ENCODE measurements at places on chromosomes 1 and 21.

- DNase-seq, result no peak
Measured at GRCh38 chr21:24023402-24023801, 1583.9 kb downstream of the MRPL39 start.

GRCh38 chr1:182925661-182926060 is 27.3 kb downstream of the SHCBP1L start:
- no peak for DNase-seq

GRCh38 chr1:43924516-43924915 is 9.1 kb upstream of the ARTN start:
- no peak for DNase-seq

DNA sequence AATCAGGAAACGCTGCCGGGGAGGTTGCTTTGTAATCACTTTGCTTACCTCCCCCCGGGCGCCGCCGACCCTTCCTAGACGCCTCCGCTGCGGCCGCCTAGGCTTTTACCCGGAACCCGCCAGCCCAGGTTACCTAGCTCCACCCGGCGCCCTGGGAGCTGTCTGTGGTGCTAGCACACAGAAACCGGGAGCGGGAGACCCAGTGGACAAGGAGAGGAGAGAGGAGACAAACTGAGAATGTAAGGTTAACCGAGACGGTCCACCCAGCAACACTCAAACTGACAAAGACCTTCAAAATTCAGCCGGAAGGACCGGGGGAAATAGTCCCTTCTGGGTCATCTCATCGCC is 9.8 kb downstream of the BARHL2 start:
- DNase-seq, result no peak

- DNase-seq, result peak; percentile 30
Measured at GRCh38 chr1:205578780-205579571, 52.8 kb downstream of the ELK4 start.

- DNase-seq, result no peak
Measured at GRCh38 chr1:231116738-231117137, 45.1 kb upstream of the TRIM67 start.

DNA sequence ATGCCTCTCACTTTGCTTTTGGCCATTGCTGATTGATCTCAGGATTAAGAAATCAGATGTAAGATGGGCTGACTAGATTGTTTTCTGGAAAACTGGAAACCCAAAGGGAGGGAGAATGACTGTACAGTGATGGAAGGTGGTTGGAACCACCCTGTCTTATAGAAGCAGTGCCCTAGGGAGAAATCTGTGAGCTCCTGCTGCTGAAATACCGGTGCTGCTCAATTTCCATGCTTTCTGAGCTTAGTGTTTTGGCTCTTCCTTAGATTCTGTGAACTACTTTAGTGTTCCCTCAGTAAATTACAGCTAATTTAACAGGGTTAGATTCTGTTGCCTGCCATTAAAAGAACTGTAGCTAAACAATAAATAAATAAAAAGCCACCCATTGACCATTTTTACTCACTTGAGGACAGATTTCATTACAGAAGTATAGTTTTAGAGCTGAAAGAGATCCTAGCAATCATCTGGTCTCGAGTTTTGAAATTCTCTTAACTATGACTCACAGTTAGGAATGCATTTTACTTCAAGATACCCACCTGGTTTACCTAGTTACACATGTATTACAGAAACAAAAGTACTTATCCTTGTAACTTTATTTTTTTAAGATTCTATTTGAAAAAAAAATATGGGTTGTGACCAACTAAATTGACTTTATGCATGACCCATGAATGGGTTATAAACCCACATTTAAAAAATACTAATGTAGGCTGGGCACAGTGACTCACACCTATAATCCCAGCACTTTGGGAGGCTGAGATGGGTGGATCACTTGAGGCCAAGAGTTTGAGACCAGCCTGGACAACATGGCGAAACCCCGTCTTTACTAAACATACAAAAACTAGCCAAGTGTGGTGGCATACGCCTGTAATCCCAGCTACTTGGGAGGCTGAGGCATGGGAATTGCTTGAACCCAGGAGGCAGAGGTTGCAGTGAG is 33.2 kb downstream of the CAMSAP2 start:
- DNase-seq, result no peak

DNA sequence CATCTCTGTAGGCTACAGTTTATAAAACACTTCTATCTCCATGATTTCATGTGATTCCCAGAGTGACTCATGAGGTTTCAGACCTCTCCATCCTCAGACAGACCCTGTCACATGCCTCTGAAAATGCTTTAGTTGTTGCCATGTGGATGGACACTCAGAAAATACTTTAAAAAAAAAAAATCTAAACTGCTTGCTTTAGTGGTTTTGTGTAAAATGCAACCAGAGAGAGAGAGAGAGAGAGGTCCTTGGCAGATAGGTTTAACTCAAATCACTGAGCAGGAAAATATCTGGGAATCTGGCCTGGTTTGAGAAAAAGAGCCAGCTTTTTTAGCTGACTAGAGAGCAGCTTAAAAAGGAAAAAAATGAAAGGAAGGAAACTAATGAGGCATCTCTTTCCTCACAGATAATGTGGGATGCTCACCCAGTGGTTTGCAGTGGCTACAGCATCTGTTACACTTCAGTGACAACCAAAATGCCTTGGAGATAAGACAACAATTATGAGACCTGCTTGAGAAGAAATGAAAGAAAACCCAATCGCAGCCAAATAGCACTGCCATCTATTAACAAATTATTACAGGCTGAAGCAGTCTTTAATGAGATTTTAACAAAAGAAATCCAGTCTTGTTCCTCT is 54.6 kb upstream of the SYT14 start:
- no peak for DNase-seq

DNA sequence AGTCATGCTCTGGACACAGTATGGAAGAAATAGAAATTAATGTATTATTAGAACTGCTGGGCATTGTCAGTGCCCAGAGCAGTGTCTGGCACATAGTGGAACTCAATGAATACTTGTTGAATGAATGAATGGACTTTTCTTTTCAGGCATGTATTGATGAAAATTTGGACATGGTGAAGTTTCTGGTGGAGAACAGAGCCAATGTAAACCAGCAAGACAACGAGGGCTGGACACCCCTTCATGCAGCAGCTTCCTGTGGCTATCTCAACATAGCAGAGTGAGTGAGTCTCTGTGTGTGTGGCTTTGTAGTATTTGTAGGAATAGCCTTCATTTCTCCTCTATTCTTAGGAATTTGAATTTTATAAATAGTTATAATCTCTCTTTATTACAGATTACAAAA is 68.1 kb downstream of the PPP1R12B start:
- DNase-seq, result no peak

DNA sequence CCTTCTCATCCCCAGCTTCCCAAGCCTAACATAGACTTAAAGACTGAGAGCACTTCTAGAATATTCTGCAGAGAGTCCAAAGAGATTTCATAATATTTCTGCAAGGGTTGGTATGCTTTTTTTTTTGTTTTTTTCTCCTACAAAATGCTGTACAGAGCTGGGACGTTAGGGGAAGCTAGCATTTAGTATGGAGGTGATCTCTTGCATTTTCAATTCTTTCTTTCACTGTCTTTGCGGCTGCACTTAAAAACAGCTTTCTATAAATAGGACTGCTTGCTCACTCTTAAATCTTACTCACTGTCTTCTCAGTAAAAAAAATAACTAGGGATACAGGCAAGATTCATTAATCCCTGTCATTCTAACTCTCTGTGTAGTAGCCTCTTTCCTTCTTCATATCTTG is 7.4 kb downstream of the DSCAM start:
- DNase-seq, result no peak

- DNase-seq, result no peak
Measured at GRCh38 chr1:60262701-60263100, 189.1 kb upstream of the C1orf87 start.

- no peak for DNase-seq
Measured at GRCh38 chr21:21151231-21151630, 153.0 kb downstream of the NCAM2 start.

DNA sequence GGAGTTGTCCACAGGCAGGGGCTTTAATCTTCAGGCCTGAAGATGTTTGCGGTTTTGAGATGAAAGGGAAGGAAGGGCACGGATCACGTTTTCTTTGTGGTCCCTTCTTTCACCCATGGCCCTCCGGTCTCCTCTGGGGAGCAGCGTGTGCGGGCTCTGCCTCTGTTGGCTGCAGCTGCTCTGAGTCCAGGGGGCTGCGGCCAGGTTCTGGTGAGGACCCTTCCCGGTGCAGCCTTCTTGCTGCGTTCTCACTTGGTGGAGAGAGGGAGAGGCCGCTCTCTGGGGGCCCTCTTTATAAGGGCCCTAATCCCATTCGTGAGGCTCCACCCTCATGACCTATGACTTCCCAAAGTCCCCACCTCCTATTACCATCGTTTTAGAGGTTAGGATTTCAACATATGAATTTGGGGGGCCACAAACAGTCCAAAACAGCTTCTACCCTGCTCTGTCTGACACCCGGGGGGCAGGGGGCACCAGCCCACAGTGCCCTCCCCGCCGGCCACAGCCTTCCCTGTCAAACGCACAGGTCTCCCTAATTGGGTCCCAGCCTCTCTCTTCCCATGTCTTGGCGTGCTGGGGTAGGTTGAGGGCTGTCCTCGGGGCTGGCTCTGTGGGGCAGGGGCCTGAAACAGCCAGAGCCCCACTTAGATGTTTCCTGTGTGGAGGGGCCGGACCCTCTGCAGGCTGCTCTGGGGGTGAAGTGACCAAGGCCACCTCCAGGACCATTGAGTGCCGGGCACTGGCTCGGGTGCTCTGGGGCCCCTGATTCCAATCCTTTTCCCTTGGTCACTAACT is 100.1 kb upstream of the C1orf174 start:
- no peak for DNase-seq

- DNase-seq, result no peak
Measured at GRCh38 chr1:236051242-236051791, 13.6 kb downstream of the NID1 start.

- DNase-seq, result no peak
Measured at GRCh38 chr1:158793604-158794003, 12.6 kb upstream of the OR6N2 start.

DNA sequence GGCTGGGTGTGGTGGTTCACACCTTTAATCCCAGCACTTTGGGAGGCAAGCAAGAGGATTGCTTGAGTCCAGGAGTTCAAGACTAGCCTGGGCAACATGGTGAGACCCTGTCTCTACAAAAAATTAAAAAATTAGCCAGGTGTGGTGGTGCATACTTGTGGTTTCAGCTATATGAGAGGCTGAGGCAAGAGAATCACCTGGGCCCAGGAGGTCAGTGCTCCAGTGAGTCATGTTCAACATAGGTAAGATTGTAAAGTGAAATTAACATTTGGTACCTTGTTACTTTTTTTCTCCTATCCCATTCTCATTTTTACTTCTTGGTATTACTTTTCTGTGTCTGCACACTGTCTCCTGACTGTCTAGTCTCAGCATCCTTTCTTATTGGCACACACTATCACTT is 19.0 kb downstream of the MAGI3 start:
- no peak for DNase-seq

GRCh38 chr1:155947292-155947691 is 5.9 kb downstream of the RXFP4 start:
- no peak for DNase-seq

DNA sequence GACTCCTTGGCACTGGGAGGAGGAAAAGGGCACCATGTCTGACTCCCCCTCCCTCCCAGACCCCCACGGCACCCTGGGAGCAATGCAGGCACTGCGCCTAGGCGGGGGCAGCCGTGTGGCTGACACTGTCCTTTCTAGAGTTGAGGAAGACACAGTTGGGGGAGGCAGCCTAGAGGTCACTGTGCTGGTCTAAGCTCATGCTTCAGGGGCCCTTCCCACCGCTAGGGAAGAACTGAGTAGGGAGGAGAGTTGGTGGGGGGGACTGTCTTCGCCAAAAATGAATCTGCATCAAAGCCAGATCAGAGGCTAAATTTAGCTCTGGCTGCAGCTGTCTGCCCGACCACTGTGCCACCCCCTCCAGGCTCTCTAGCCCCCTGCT is 3.4 kb downstream of the SEMA6C start:
- DNase-seq, result no peak

DNA sequence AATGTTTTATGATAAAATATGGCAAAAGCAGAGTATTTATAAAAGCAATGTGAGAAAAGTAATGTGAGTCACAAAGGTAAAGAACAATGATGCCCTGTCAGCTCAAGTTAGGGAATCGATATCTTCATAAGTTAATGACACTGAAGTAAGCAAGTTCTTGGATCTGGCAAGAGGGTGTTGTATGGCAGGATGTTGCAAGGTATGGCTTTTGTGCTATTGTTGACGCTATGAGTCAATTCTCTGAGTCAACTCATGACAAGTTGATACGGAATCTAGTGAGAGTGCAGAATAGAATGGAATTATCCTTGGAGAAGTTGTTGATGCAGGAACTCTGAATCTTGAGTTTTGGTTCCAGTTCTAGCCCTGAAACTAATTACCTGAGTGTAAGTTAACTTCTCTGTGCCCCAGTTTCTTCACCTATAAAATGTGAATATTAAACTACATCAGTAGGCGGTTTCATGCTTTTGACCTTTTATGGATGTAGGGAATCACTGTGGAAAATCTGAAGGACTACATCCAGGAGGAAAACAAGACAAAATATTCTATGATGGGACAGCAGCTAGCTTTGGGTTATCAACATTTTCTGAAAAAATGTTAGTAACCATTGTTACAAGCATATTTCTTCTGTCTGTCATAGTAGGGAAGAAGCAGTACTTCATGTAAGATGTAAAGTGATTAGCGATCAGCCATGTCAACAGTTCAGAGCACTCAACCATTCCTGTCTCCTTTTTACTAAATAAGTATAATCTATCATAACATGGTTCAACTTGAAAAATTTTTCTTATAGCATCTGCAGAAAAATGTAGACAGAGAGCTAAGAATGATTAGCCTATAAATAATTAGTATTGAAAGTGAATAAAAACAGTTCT is 96.9 kb downstream of the ATP6V1G3 start:
- no peak for DNase-seq

DNA sequence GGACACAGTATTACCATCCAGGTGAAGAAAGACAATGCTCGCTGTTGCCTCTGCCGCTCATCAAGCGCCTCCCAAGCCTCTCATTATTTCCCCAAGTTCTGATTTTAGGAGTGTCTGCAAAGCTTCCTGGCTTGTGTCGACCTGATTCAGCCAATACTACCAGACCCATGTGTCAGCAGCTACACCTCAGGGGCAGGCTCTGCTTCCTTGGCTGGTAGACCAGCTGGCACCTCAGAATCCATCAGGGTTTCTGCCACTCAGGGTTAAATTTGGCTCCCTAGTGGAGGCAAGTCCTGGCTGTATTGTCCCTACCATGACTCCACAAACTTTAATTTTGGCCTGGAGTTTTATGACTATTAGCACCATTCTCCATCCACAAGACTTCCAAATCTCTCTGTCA is 35.4 kb downstream of the SUSD4 start:
- no peak for DNase-seq

DNA sequence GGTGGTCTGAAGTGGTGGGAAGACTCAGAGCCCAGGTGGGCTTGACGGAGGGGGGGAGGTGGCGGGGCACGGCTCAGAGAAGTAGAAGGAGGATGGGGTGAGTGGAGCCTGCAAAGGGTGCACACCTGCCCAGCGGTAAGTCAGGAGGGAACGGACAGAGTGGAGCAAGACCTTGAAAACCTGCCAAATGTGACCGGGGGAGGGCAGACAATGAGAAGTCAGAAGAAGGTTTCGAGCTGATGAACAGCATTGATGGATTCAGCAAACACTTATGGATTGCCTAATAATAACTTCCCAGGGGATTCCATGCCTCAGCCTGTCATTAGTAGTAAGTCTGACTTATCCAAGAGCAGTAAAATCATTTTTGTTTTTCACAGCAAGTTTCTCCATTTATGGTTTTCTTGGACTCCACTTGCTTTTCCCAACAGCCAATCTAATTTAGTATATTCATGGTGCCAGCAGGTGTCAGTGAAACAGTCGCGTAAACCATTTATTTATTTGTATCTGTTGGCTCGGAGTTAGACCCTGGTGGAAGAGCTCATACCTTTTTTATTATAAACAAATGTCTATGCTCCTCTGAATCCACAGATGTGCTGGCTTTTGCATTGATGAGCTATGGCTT is 279.1 kb downstream of the PCP4 start:
- no peak for DNase-seq
